Activated CD8-positive, alpha-beta memory T cell treated with anti-CD3 and anti-CD28 coated beads for 4 hours (primary cell): ENCODE measurements at places on chromosomes 16 and 17.
A peak's percentile ranks its signal among the peaks of the same experiment; 100 is the strongest.

DNA sequence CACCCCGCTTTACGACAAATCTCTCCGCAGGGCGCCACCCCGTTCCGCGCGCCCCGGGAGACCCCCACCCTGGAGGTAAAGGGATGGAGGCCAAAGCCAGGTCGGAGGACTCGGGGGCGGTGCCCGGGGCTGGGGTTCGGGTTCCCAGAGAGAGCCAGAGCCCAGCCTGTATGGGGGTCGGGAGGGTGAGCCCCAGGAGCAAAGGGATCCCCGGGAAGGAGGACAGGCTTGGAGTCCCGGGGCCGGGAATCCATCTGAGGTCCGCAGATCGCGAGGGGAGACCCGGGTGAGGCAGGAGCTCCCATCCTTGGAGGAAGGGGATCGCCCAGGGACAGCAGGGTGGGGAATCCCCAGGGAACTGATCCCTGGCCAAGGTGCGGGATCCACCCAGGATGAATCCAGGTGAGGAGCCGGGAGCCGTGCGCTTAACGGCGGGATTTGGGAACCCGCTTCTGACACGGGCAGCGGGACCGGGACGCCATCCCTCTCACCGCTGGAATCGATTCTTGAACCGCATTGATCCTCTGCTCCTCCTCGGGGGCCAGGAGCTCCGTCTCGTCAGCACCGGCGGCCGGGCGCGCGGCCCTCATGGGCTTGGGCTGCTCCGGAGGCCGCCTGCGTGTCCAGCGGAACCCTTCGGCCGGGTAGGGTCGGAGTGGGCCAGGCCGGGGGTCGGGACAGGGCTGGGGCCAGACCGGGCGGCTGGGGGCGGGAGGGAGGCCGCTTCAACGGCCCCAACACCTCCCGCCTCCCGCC, at the start of gene MMD:
TSS of gene MMD (minus strand) at position 657 of the 756 bp plus-strand sequence. CDS start at position 517, 140 bp downstream.
- no peak for DNase-seq

GRCh38 chr17:21213638-21214014, 335 bp downstream of the TMEM11 start:
- DNase-seq: no peak

DNA sequence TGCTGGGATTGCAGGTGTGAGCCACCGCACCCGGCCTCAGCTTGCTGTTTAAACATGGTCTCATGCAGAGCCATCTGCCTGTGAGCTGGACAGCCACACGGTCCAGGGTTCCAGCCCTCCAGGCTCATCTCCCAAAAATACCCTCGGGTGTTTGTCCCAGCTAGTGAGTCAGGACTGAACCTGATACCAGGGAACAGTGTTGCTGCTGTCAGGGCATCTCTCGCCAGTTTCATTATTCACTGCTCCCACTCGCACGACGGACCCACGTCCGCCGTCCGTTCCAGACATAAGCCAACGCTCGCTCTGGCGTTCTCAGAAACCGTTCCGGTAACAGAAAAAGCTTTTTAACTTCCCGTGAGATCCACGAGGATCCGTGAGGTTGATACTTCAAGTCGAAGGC, 77.6 kb downstream of the NXN start:
- no peak for DNase-seq

- DNase-seq: no peak
Observed at GRCh38 chr16:84144209-84144858, 643 bp downstream of the HSDL1 start.

- no peak for DNase-seq
Observed at GRCh38 chr17:30292286-30292858, 628 bp upstream of the BLMH start.

DNA sequence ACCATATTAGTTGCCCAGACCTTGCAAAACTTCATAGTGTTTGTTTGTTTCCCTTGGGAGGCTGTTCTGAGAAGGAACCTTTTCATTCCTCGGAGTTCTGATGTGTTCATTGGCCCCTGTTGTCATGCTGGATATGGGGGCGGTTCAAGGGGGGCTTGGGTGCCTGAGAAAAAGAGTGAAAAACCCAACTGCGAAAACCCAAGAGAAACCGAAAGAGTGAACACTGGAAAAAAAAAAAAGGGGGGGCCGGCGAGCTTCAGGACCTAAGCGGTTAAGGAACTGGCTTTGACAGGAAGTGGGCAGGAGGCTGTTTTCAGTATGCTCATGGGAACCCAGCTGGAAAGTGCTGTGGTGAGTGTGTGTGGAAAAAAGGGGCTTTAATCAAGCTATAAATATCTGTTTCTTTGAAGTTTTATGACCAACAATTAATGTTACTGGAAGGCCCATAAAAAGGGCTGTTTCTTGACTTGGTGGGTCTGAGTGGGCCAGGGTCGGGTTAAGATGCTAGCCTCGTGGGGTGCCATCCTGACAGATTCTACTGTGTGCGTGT, 510.7 kb downstream of the MAF start:
- peak; percentile 44 for DNase-seq

DNA sequence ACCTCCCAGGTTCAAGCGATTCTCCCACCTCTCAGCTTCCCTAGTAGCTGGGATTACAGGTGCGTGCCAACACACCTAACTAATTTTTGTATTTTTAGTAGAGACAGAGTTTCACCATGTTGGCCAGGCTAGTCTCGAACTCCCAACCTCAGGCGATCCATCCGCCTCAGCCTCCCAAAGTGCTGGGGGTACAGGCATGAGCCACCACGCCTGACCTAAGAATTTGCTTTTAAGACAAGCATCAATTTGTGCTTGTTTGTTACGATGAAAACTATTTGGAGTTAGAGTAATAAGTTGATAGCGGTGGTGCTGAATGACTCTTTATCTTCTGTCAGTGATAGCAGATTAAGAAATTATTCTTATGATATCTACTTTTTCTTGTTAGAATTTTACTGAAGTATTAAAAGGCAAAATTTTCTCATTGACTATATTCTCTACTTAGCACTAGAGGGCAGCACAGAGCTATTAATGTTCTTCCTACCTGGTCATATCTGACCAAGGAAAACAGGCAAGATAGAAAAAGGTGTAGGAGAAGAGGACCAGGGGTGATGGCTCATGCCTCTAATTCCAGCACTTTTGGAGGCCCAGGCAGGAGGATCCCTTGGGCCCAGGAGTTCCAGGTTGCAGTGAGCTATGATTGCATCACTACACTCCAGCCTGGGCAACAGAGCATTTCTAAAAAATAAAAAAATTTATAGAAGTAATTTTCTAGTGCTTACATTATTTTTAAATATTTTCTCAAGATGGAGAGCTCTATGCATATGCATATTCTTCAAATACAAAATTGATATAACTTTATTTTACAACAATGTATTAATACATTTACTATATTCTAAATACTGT, 24.5 kb downstream of the STXBP4 start:
- no peak for DNase-seq

- no peak for DNase-seq
Observed at GRCh38 chr17:50593321-50593720, 32.8 kb downstream of the CACNA1G start.

DNA sequence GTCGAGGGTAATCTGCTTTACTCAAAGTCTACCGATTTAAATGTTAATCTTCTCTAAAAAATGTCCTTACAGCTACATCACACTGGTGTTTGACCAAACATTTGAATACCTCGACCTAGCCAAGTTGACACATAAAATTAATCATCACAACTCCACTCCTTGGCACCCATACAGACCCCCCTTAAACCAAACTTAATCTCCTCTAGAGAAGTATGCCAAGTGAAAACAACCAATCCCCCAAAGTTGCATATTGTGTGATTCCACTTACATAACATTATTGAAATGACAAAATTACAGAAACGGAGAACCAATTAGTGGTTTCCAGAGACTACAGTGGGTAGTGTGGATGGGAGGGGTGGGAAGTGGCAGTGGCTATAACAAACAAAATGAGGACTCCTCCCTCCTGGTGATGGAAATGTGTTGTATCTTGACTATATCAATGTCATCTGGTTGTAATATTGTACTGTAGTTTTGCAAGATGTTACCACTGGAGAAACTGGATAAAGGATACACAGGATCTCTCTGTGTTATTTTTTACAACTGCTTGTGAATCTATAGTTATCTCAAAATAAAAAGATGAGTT, 39.4 kb downstream of the CAPNS2 start:
- DNase-seq: no peak

GRCh38 chr17:30519166-30519565, 42.0 kb downstream of the GOSR1 start:
- no peak for DNase-seq

- DNase-seq: no peak
Observed at GRCh38 chr16:72898216-72898825, 149.6 kb downstream of the ZFHX3 start.

DNA sequence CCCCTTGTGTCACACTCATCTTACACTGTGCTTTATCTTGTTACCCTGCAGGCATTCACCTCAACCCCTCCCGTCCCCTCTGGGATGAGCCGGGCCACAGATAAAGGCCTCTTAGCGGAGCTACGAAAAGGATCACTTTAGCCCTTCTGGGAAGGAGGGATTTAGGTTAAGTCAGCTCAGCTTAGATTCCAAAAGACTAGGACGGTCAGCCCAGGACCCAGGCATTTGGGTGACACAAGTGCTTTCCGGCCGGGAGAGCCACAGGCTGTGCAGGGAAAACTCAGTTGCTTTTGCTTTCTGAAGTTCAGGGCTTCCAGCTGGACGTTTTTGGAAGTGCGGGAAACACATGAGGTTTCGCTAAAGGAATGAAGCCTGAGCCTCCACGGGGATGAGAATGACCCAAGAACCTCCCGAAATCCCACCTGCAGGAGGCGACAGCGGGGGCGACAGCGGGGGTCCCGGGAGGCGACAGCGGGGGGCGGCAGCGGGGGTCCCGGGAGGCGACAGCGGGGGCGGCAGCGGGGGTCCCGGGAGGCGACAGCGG, 11.6 kb upstream of the METRNL start:
- DNase-seq: no peak

- DNase-seq: no peak
Observed at GRCh38 chr16:50367777-50368409, 895 bp downstream of the BRD7 start.

GRCh38 chr17:39097150-39097519, 54.3 kb downstream of the PLXDC1 start:
- no peak for DNase-seq

- no peak for DNase-seq
Observed at GRCh38 chr16:12747261-12747660, 56.4 kb downstream of the CPPED1 start.

DNA sequence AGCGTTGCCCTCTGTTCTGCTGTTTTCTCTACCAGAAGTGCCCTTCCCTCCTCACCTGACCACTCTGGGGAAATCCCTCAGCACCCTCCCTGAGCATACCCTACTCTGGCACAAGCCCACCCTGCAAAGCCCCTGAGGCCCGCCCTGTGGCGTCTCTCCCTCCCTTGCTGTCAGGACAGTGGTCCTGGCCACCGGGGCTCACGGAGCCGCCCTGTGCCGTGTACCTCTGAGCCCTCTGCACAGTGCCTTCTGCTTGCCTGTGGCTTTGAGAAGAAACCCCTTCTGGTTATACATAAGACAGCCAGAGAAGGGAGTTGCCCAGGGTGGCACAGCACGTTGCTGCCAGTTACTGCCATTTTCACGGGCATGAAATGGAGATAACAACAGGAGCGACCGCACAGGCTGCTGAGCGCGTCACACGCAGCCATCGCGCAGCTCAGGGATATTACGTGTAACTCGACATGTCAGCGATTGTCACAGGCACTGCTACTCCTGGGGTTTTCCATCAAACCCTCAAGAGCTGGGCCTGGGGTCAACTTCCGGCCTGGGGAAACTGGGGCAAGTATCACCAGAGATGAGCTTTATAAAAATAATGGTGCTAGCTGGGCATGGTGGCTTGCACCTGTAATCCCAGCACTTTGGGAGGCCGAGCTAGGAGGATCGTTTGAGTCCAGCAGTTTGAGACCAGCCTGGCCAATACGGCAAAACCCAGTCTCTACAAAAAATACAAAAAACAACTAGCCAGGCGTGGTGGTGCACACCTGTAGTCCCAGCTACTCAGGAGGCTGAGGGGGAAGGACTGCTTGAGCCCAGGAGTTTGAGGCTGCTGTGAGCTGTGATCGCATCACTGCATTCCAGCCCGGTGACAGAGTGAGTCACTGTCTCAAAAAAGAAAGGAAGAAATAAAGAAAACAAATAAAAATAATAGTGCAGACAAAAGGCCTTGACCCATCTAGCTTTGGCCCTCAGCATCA, 14.8 kb downstream of the SCGB1C2 start:
- no peak for DNase-seq

DNA sequence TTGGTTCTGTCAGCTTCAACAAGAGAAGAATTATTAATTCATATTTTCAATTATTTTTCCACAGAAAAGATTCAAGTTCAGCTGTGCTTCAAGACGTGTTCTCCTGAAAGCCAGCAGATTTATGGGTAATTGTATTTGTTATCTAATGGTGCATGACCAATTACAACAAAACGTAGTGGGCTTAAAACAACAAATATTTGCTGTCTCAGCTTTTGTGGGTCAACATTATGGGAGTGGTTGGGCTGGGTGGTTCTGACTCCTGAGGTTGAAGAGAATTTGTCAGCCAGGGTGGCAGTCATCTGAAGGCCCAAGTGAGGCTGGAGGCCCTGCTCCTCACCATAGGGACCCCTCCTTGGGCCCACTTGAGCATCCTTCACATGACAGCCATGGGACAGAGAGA, 24.1 kb upstream of the KREMEN2 start:
- DNase-seq: no peak

DNA sequence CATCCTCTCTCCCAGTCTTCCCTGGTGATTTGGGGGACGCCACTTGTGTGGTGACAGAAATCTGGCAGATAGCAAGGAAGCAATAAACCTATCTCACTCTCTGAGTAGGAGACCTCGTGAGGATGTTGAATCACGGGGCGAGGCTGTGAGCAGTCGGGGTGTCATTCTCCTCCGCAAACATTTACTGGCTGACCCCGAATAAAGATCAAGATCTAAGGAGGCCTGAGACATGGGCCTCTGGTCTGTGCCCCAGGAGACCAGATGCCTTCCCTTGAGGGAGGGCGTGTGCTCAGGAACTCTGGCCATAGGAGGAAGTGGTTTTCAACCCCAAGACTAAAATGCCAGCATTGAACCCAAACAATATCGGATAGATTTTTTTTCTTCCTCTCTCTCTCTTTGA, 53.1 kb downstream of the FOXL1 start:
- no peak for DNase-seq

- no peak for DNase-seq
Observed at GRCh38 chr17:42908872-42909700, 8.5 kb downstream of the G6PC1 start.

GRCh38 chr17:17028059-17028877, 14.0 kb upstream of the MPRIP start:
- no peak for DNase-seq

DNA sequence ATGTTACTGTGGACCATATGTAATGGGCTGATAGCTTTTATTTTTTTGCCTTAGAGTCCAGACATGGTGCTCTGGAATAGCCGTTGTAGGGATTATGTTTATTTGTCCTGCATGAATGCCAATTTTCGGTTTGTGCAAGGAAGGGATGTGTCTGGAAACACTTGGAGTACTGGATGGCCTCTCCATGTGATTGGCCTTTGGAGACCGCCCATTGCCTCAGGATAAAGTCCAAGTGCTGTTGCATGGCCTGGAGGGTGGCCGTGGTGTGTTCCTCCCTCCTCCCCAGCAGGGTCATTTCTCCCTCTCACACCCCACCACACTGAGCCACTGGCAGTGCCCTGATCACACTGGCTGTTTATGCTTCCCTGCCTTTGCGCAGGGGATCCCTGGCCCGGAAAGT, 93.9 kb downstream of the MSI2 start:
- no peak for DNase-seq
